ENCODE measurements at places on chromosomes 1 and 21.

DNA sequence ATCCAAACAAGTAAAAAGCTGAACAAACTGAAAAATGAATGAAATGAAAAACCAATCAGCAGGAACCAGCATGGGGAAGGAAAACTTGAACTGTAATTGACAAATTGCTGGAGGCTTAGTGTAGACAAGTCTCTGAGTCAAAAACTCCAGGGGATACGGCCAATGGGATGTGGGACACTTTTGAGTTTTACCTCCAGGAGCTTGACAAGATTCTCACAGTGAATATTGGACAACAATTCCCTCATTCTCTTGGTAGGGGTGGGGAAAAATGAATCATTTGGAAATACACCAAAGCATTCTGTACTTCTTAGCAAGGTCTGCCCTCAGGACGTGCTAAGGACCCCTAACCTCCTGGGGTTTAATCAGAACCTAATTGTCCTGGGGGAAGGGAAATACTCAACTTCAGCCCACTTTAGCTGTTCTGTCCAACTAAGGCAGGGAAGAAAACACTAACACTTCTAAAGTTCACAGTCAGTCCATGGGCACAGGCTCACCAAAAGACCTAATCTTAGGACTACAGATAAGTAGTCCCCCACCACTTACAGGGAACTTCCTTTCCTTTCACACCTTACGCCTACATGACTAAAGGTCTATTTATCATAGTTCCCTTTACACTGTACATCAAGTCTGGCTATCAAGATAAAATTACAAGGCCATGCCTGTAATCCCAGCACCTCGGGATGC is 60.7 kb upstream of the CDC42BPA start:
- DNase-seq = no peak

- DNase-seq = no peak
Measured at GRCh38 chr1:79105500-79105899, 99.0 kb upstream of the ADGRL4 start.

- no peak for DNase-seq
Measured at GRCh38 chr1:914891-915280, 8.8 kb upstream of the SAMD11 start.

DNA sequence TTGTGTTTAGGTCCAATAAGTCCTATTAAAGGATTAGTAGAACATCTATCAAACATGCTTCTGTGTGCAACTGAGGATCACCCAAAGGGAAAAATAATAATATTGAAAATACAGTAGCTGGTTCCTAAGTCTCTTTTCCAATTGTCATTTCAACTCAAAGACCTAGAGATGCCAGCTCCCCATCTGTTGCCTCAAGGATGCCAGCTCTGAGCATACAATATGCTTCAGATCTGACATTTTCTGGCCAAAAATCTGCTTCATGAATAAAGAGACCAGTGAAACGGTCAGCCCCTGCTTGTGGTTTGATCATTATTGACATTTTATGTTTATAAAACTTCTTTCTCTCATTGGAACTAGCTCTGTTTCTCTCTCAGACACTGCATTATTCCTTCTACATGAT is 72.9 kb downstream of the CCDC185 start:
- DNase-seq = no peak

GRCh38 chr1:245260110-245260882 is 105.5 kb downstream of the KIF26B start:
- no peak for DNase-seq

DNA sequence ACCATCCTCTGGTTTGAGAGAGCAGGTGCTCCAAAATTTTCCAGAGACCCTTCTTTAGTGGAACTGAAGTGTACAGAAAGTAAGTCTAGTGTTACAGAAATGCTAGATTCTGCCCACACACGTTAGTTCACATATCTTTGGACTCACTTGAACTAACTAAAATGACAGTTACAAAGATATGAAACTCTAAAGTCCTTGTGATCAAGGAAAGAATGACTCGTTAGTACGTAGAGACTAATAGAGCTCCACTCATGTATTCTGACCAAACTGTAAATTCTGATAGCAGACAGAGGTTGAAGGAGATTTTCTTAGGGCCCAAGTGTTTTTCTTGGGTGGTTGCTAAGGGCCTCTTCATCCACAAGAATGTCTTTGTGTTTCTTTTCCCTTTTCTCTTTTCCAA is 491.5 kb upstream of the B3GALT2 start:
- no peak for DNase-seq

DNA sequence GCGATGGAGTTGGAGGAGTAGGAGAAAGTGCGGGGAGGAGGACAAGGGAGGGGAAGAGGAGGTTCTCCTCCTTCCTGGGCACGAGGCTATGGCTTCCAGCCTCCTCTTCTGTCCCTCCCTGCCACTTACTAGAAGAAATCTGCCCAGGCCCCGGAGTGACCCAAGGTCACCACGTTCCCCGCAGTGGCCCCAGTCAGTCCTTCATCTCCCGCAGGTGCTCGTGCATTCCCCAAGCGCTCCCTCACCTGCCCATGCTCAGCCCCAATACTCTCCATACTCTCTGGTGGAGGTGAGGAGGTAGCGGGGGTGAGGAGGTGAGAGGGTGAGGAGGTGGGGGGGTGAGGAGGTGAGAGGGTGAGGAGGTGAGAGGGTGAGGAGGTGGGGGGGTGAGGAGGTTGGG is 85.4 kb downstream of the CCDC185 start:
- no peak for DNase-seq

DNA sequence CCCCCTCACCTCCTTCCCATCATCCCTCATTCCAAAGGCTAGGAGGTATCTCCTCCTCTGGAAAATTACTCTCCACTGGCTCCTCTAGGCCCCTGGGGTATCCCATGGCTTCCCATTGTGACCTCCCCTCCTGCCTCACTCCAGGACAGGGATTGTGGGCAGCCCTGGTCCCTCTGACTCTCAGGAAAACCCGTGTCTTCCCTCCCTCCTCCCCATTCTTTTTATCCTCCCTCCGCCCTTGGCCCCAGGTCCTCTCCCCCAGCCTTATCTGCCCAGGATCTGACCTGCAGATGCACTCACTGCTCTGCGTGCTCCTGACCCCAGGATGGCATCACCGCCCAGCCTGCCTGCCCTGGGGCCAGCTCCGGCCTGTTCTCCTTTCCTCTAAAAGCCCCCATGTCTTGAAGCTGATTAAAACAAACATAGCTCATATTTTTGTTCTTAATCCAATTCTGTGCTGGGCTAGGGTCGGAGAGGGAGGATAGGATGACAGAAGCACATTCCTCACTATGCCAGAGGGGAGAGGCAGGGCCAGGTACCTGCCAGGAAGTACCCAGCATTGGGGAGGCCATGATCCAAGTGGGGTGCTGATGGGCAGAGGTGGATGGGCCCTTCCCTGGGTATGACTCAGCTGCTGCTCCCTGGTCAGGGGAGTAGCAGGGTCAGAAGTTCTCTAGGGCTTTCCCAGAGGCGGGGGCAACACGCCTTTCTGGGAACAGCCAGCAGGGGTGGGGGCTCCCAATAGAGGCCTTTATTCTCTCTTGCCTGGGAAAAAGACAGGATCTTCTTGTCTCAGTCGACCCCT is 13.8 kb upstream of the UBL4B start:
- DNase-seq = no peak

- DNase-seq = no peak
Measured at GRCh38 chr1:184557423-184558347, 170.9 kb downstream of the C1orf21 start.

- DNase-seq = no peak
Measured at GRCh38 chr1:3219005-3219790, 150.2 kb downstream of the PRDM16 start.

GRCh38 chr1:201125019-201125418 is 2.0 kb downstream of the ASCL5 start:
- DNase-seq = no peak

GRCh38 chr1:56578138-56578962 is 1.0 kb downstream of the PLPP3 start:
- DNase-seq = no peak

GRCh38 chr21:27143476-27143875 is 176.6 kb upstream of the ADAMTS5 start:
- no peak for DNase-seq

- no peak for DNase-seq
Measured at GRCh38 chr1:31932491-31933316, 5.5 kb downstream of the PTP4A2 start.

GRCh38 chr1:224497714-224498573 is 63.3 kb upstream of the WDR26 start:
- no peak for DNase-seq

DNA sequence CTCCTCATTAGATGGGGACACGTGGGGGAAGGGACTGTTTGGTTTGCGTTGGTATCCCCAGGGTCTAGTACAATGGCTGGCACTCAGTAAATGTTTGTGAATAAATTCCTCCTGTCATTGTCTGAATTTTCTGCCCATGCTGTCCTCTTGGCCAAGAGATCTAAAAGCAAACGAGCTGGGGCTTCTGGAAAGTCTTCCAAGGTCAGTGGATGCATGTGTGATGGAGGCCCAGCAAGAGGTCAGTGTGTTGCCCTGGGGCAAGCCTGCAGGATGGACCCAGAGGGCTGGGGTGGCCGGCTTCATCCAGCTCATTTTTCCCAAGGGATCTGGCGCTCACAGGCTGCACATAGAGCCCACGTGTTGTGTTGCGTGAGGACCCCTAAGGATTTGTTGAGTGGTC is 30.0 kb upstream of the JUN start:
- no peak for DNase-seq

- DNase-seq = no peak
Measured at GRCh38 chr1:32538887-32539583, at the start of gene ZBTB8A. ZBTB8A (plus strand) TSS chr1:32539427; CDS start chr1:32592932, 53,505 bp downstream.

DNA sequence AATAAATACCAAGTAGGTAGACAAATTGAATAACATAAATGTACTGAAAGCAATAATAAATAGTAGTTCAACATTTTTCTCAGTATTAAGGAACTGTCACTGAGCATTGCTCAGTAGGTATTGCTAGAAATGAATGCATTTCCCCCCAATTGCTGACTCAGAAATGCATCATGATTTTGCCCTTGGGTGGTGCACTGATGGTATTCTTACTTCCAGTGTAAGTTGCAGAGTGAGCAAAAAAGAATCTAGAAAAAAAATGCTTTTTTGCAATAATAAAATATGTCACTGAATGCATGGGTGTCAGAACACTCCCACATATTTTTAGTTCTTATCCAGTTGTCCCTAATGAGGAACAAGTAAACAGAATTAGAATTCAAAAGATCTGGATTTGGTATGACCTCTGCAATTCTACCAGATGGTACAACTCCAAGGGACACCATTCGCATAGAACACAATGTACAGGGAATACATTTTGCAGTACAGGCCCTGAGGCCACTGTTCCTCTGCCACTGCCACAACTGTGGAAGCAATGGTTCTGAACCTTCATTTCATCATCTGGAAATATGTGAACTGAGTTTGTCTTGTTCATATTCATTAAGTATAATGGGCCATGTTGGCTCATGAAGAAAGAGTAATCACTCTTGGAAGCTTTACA is 78.0 kb downstream of the ATP6V1G3 start:
- DNase-seq = no peak

DNA sequence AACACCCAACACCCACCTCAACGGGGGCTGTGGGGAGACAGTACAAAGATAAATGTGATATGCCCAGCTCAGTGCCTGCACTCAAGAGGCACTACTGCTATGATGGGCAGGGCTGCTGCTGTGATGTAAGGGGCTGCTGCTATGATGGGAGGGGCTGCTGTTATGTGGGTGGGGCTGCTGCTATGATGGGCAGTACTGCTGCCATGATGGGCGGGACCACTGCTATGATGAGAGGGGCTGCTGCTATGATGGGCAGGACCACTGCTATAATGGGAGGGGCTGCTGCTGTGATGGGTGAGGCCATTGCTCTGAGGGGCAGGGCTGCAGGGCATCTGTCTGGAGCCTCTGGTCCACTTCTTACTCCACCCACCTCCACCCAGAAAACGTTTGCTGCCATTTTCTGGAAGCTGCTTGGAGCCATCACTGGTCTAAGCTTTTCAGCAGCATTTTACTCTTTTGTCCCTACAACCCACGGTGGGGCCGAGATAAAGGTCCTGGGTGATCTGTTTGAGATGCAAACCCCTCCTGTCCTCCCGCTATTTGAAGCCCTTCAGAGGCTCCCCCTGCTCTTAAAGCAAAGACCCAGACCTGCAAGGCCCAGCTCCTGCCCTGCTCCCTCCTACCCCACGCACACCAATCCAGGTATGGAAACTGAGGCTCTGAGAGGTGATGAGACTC is 656.9 kb downstream of the PTPRU start:
- DNase-seq = no peak

DNA sequence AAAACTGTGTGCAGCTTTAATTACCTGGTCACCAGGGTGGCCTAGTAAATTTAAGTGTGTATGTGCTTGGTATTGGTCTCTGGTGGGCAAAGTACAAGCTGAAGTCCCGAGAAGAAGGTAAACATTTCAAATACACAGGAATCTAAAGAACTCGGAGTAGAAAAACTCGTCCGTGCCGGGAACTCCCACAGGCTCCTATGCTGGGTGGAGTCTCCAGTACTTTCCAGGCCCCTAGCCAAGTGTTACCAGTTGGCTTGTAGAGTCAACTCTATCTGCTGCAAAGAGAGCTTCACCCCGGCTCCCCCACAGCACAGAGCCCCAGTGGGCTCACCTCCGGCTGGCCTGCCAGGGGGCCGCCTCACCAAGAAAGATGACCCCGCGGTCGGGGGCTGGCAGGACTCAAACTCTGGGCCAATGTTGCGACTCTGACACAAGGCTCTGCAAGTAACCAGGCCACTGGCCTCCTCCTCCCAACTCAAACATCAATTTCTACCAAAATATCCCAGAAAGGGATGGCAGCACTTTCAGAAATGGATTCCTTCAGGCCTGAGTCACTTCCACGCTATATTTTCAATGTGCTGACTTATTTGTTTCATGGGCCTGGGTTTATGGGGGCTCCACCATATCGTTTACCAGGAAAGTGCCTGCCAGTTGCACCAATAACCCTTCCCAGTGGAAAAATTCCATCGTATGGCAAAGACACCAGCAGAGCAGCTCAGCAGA is 73.9 kb downstream of the SLC66A1 start:
- no peak for DNase-seq

DNA sequence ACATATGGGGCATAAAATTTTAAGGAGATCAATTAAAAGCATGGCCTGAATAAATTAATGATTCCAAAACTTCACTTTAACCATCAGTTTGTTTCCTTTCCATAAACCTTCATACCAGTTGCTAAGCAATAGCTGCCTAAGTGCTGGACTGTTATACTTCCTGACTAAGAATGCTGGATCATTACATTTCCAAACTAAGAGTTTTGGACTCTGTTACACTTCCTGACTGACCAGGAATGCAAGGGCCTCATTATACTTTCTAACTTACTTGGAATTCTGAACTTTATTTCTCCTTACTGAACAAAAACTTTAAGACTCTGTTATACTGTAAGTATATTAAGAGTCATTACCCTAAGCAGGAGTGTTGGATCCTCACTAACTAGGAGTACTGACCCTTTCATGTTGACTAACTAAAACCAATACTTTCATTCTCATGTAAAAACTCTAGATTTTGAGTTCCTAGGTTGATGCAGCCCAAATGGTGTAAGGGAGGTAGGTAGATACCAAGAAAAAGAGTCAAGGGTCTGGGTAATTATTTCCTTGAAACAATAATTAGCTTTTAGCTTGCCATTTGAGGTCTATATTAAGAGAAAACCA is 118.2 kb downstream of the FAF1 start:
- DNase-seq = no peak
